Activated CD8-positive, alpha-beta memory T cell treated with anti-CD3 and anti-CD28 coated beads for 4 hours (primary cell): ENCODE measurements at places on chromosomes 13 and 19.

GRCh38 chr13:43431290-43431716 is 355.5 kb downstream of the ENOX1 start:
- DNase-seq: no peak

DNA sequence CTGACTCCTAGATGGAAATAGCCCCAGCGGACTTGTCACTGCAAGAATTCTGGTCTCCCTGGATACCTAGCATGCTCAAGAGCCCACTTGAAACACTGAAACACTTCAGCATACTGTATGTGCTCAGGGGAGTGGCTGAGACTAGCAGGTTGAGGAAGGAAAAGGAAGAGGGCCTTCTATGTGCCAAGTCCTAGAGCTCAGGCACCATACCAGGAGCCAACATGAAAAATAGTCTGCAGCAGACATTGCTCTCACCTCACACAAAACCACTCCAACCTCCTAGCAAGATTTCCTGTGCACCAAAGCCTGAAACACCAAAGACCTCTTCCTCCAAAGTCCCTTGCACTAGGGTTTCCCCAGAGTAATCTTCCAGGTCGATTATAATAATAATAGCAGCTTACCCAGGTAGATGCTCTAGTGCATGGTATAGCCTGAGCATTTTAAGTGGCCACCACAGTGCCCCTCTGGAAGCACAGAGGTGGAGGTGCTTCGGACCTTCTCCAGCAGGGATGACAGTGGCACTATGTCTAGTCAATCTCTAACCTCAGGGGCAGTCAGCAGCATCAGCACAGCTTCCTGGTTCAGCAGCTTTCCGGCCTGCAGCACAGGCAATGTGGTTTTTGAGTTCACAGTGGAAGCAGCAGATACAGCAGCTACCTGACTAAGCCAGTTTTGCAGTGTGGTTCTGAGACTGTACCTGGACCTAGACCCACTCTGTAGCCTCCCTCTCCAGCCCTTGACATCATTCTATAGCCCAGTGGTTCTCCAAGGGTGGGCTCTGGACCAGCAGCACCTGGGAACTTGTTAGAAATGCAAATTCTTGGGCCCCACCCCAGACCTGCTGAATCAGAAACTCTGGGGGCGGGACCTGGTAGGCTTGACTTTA is 45.6 kb upstream of the UBE2L5 start:
- peak; percentile 21 for DNase-seq

GRCh38 chr19:720345-721160 is 11.8 kb downstream of the PALM start:
- DNase-seq: no peak

DNA sequence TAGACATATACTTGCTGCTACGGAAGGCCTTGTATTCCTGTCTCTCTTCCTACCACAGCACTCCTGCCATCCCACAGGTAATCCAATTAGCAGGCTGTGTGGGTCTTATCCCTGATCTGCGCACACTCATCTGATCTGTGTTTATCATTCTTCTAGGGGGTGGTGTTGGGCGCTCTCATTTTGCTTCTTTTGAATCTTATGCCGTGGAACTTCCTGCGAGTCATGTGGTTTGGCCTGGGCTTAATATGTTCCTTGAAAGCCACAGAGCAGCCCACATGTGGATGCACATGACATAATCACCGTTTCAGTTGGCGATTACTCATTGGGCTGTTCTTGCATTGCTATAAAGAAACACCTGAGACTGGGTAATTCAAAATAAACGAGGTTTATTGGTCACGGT is 7.5 kb downstream of the RASA3 start:
- DNase-seq: peak; percentile 63

DNA sequence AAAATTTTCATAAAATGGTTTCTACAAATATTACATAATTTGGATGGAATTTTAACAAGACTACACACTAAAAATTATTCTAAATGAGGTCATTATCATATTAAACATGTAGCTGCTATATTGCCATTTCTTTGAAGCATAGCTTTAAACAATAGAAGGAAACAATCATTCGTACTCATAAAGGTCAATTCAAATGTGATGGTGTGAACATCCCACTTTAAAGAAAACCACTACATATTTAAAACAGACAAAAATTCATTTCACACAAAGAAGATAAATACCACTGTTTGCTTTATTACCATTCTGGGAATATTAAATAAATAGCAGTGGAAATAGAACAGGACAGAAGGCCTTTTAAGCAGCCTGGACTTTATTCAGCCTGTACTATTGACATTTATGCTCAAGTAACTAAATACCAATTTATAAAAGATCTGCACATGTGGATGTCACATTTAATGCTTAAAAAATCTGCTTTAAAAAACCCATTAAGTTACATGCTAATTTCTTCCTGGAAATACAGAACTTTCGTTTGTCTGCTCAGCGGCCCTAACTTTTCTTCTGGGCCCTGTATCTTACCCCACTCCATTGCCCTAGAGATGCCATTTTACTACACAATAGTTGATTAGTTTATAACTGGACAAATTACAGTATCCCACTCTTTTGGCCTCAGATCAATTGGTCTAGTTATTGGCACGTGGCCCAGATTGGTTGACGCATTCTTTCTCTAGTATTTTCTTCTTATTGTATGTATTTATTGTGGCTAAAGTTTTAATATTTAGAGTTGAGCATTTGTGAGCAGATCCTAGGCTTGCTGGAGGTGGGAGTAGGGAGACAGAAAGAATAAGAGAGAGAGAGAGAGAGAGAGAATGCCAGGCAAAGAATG is 215.1 kb upstream of the SPRY2 start:
- DNase-seq: no peak

- no peak for DNase-seq
Observed at GRCh38 chr13:98528663-98529064, 48.2 kb downstream of the STK24 start.

GRCh38 chr13:71316792-71317363 is 550.1 kb downstream of the DACH1 start:
- DNase-seq: no peak

GRCh38 chr13:111658145-111659100 is 338.0 kb downstream of the TEX29 start:
- DNase-seq: no peak

GRCh38 chr13:114339857-114340534 is 25.7 kb downstream of the CHAMP1 start:
- peak; percentile 12 for DNase-seq

- DNase-seq: no peak
Observed at GRCh38 chr19:45952686-45953505, 20.8 kb downstream of the NOVA2 start.

DNA sequence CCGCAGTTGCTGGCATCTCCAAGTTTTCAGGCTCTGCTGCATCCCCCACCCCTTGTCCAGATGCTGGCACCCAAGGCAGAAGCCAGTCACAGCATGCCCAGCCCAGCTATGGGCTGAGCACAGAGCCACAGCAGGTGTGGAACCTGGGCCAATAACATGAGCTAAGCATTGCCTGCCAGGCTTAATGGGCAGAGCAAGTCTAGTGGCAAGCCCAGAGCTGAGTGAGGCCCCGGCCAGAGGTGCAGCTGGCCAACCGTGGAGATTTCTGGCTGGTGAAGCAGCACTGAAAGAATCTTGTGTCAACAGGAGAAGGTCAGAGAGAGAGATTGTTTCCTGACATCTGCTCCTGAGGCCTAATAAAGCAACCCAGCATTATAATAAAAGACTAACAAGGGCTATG is 111.0 kb downstream of the B3GLCT start:
- no peak for DNase-seq

DNA sequence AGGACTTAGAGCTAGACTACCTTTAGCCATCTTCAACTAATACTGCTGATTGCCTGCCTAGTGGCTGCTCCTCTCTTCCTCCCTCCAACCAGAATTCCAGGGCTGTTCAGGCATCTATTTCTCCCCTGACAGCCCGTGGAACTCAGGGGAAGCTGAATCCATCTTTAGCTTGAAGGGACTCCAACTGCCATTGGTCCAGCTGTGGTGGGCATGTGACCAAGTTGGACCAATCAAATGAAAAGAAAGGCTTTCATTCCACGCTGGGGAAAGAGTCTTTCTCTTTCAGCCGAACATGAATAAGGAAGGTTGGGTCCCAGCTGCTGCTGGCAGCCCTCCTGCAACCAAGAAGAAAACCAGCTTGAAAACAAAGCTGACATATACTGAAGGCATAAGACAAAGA is 168.5 kb upstream of the OBI1 start:
- no peak for DNase-seq

DNA sequence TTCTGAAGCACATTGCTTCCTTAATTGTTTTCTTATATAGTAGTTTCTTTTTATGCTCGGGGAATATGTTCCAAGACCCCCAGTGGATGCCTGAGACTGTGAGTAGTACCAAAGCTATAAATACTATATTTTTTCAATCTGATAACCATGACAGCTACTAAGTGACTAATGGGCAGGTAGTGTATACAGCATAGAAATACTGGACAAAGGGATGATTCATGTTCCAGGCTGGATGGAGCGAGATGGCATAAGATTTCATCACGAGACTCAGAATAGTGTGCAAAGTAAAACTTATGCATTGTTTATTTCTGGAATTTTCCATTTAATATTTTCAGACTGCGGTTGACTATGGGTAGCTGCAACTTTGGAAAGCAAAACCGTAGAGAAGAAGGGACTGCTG is 47.9 kb upstream of the OLFM4 start:
- no peak for DNase-seq

DNA sequence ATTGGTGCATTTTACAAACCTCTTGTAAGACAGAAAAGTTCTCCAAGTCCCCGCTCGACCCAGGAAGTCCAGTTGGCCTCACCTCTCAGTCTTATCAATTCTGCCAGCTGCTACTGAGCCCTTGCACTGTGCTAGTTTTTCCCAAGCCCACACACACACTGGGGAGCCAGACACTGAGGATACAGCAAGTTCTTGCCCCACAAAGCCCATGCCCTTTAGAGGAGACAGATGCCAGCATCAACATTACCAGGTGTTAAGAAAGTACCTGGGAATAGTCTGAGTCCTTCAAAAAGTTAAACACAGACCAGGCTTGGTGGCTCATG is 175.0 kb downstream of the PTPRS start:
- DNase-seq: no peak

DNA sequence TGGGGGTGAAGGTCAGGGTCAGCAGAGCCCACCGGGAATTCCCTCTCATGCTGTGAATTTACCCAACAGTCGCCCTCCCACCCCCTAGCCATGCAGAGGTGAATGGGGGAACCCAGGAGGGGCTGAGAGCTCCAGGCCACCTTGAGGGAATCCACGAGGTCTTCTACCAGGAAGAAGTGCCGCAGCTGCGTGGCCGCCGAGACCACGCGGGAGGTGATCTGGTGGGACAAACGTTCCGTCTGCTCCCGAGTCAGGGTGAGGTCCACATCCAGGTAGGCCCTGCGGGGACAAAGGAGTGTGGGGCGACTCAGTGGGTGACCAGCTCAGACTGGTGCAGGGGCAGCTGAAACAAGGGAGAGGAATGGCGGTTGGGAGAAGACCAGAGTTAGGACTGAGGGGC is 8.1 kb downstream of the RTN2 start:
- DNase-seq: no peak

DNA sequence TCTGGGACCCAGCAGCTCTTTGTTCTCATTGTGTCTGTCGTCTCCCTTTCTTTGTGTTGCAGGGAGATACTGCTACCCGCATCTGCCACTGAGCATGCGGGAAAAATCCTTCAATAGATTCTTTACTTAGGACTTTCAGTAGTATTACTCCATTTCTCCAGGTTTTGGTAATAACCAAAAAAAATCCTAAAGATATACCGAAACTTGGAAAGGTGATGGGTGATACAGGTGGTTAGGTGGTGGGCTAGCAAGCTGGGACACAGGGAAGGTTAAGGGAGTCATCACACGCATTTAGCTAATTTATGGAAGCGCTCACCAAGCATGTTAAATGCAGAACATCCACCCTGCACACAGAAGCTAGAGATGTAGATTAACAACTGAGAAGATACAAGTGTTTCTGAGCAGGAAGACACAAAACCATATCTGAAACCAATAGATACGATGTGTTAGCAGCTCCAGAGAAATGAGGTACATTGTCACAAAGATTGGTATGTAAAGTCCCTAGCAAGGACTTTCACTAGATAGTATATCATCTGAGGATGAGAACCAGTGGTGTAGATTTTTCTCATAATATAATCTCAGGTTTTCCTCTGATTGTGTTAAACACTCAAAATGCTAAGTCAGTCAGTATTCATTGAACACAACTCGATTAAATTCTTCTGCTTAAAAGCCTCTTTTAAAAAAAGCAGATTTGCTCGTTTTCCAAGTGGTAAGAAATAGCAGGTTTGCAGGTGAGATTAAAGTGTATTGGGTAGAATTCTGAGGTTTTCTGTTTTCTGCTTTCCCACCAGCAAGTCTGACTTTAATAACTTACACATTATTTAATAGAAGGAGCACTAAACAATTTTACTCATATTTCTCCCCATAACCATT is 1.2 kb upstream of the SLAIN1 start:
- DNase-seq: no peak

DNA sequence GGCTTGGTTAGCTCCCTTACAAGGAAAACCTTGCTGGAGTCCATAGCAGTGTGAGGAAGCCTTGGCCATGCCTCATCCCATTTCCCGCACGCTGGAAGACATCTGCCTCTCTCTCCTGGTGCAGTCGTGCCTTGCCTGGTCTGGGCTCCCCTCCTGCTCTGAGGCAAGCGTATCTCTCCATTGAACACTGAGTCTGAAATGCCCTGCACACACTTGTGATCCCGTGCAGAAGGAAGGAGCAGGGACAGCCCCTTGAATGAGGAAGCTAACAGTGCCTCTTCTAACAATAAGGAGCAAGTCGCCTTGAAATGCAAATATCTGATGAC is 407 bp upstream of the ZNF440 start:
- DNase-seq: no peak

DNA sequence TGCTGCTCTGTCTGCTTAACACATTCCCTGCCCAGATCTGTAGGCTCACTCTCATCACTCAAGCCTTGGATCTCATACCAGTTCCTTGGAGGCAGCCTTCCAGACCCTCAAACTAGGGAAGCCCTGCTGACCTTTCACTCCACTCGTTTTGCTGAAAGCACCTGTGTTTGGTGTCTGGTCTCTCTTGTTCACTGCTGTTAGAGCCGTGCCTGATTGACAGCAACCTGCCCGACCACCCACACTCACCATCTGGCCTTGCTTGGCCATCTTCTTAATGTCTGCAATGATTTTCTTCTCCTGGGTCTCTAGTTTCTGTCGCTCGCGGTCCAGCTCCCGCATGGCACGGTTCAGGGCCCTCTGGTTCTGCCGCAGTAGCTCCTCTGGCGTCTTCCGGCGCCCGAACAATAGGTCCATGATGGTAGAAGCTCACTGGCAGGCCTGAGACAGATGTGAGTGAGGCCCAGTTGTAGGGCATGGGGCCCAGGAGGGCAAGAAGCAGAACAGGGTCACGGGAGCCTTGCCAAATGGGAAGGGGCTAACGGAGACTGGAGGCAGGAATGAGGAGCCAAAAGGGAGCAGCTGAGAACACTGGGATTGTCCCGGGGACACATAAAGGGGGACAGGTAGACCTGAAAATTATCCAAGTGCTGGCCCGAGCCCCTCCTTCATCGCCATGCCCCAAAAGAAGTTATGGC is 959 bp downstream of the CHMP2A start:
- no peak for DNase-seq

DNA sequence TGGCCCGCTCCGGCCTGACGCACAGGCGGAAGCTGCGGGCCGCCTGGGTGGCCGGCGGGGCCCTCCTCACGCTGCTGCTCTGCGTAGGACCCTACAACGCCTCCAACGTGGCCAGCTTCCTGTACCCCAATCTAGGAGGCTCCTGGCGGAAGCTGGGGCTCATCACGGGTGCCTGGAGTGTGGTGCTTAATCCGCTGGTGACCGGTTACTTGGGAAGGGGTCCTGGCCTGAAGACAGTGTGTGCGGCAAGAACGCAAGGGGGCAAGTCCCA is 4.4 kb downstream of the FFAR1 start:
- DNase-seq: no peak
